Bronchial smooth muscle cell (primary cell): ENCODE measurements at places on chromosomes 3 and 15. TPM values are rescaled to one million over a fixed set of nuclear protein-coding genes. Genes with fewer than 3 reads are reported as not detected.

Gene FETUB
- total RNA-seq: not detected in 2 replicates

Gene SPRED1
- total RNA-seq: 32.2 and 50.1 TPM in 2 replicates

Gene OCA2
- total RNA-seq: not detected in 2 replicates

Gene ST3GAL6
- 1.3 TPM in 2 replicates for total RNA-seq

Gene FAM107A
- total RNA-seq: 0.09 and 0.16 TPM in 2 replicates

Gene NTRK3
- not detected in 2 replicates for total RNA-seq

Gene TM4SF1
- 59.8 and 183 TPM in 2 replicates for total RNA-seq

Gene FBXW12
- total RNA-seq: not detected in 2 replicates

Gene CEP19
- total RNA-seq: 2.5 and 3.8 TPM in 2 replicates

Gene LRTM1
- not detected in 2 replicates for total RNA-seq

Gene NMD3
- 59.9 and 95.5 TPM in 2 replicates for total RNA-seq

Gene RASL12
- 31.7 and 58.0 TPM in 2 replicates for total RNA-seq

Gene TF
- total RNA-seq: 0.32 and 1.6 TPM in 2 replicates

Gene SV2B
- under 0.01 TPM in 2 replicates for total RNA-seq

Gene HCLS1
- 0.63 TPM in 1 of 2 replicates, not detected in the other for total RNA-seq

Gene MTFMT
- total RNA-seq: 7.6 and 13.4 TPM in 2 replicates

Gene TEX55
- not detected in 2 replicates for total RNA-seq

Gene C2CD4A
- not detected in 2 replicates for total RNA-seq

Gene DPH3
- 14.4 and 15.9 TPM in 2 replicates for total RNA-seq
